Left ventricle myocardium superior (tissue), 1 donor: ENCODE measurements at places on chromosomes 3 and 15.

DNA sequence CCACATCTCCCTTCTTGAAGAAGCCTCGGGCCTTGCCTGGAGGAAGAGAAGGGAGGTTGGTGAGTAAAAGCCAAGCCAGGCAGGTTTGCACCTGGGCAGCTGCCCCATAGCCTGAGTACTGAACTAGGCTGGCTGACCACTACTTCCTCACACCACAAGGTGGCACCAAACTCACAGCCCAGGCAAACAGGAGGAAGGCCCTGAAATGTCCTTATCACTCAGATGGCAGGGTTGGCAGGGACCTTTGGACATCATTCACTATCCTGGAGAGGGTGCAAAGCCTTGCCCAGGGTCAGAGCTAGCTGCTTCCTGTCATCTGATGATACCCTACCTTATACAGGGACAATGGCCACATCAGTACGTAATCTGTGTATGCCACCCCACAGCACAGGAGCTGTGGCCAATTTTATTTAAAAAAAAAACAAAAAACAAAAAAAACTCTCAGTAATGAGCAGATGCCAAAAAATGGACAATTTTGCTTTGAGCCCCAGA is 2.2 kb upstream of the GRAMD2A start:
- peak; percentile 77 for DNase-seq

GRCh38 chr3:111073218-111073617 is 1.6 kb downstream of the NECTIN3 start:
- DNase-seq, result no peak

- DNase-seq, result peak; percentile 85
Measured at GRCh38 chr3:30607032-30607833, 832 bp downstream of the TGFBR2 start.

DNA sequence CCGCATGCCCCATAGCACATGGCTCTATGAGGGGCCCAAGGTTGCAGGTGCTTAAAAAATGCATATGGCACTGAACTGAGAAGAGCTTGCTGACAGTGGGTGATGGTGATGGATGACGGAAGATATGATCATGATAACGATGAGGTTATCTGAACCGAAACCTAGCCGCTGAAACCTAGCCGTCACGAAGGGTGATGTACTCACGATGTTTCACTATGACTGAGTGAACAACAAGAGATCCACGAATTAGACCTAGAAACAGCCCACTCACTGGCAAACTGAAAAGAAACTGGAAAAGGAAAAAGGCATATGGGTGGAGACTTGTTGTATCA is 57.6 kb upstream of the BCL6 start:
- DNase-seq, result no peak

GRCh38 chr15:74977599-74977998 is 17.8 kb upstream of the SCAMP5 start:
- no peak for DNase-seq

DNA sequence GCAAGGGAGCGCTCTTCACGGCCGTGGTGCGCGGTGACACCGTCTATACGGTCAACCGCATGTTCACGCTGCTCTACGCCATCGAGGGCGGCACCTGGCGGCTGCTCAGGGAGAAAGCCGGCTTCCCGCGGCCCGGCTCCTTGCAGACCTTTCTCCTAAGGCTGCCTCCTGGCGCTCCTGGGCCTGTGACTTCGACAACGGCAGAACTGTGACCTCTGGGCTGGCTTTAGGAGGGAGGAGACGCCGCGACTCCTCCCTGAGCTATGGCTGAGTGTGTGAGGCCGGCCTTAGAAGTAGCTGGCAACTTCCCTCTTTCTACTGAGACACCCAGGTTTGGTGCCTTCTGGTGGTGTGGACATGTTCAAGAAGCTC is 1.4 kb downstream of the KBTBD13 start:
- peak; percentile 87 for DNase-seq

GRCh38 chr3:45319996-45320305 is 68.4 kb upstream of the LARS2 start:
- DNase-seq, result no peak

DNA sequence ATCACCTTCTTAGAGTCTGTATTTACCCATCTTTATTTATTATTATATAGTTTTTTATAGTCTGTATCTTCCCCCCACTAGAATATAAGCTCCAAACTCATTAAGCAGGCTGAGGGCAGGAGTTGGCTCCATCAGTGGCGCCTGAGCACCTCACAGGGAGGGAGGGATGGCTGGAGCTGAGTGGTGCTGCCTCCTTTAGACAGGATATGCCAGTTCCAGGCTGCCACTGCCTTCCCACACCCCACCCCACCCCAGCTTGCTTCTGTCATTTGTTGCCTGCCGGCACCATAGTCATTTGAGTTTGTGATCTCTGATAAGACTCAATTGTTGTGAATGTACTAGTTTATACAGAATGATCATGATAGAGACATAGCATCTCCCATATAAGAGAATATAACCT is 85.5 kb downstream of the KLHL25 start:
- DNase-seq, result no peak

DNA sequence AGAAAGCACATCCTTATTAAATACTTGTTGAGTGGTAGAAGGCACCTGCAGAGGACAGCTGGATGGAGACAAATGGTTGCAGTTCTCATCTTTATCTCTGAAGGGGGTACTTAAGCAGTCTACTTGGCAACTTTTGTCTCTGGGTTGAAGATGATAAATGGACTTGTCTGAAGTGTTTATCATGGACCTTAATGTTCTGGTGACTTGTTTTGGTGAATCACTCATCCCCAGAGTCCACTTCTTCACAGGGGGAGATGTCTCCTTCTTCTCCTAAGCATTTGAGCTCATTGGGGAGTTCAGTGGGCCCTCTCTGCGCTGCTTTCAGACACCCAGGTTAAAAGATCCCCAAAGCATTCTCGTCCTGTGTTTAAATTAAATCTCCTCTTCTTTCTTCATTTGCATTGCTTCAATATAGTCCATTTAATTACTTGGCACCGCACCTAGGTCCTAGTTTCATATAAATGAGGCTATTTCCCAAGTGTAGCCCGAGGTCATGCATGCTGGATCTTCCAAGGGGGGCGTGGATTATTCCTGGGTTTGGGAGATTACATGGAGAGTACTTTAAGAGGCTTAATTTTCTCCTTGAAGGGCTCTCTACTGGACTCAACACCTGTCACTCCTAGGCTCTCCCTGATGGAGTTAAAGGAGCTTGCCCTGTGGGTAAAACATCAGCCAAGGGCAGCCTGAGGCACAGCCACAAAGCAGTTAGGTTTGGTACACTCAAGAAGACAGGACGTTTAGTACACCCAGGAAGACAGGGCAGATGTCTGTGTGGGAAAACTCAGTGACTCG is 239.3 kb upstream of the C2CD4B start:
- DNase-seq, result no peak

GRCh38 chr3:126051741-126052140 is 32.2 kb downstream of the SLC41A3 start:
- DNase-seq, result no peak

- no peak for DNase-seq
Measured at GRCh38 chr15:69546182-69546581, 93.6 kb downstream of the RPLP1 start.

- no peak for DNase-seq
Measured at GRCh38 chr15:73758461-73758860, 5.3 kb upstream of the INSYN1 start.

DNA sequence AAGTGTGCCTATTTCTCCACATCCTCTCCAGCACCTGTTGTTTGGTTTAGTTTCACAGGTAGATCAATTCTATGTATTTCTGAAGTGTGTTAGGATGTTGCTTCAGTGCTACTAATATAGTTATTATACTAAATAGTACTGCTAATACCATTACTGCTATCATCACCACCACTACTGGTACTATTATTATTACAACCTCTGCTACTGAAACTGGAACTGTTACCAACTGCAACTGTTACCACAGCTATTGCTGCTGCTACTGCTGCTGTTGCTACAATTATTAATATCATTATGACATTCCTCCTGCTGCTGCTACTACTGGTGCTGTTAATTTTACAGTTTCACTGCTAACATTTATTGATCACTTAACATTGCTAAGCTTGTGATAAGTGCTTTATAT is 8.3 kb upstream of the LMOD3 start:
- no peak for DNase-seq

- no peak for DNase-seq
Measured at GRCh38 chr15:83100097-83100646, 7.3 kb upstream of the TM6SF1 start.

DNA sequence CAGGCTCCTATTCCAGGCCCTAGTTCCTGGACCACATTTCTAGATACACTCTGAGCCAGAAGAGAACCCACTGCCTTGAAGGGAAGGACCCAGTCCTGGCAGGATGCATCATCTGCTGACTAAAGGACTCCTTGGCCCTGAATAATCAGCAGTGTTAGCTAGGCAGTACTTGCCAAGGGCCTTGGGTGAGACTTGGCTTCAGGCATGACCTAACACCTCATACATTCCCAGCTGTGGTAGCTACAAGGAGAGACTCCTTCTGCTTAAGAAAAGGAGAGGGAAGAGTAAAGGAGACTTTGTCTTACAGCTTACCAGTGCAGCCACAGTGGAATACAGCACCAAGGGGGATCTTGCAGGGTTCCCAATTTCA is 26.4 kb downstream of the PEAK1 start:
- no peak for DNase-seq

- DNase-seq, result no peak
Measured at GRCh38 chr3:85846940-85847339, 888.2 kb downstream of the CADM2 start.

DNA sequence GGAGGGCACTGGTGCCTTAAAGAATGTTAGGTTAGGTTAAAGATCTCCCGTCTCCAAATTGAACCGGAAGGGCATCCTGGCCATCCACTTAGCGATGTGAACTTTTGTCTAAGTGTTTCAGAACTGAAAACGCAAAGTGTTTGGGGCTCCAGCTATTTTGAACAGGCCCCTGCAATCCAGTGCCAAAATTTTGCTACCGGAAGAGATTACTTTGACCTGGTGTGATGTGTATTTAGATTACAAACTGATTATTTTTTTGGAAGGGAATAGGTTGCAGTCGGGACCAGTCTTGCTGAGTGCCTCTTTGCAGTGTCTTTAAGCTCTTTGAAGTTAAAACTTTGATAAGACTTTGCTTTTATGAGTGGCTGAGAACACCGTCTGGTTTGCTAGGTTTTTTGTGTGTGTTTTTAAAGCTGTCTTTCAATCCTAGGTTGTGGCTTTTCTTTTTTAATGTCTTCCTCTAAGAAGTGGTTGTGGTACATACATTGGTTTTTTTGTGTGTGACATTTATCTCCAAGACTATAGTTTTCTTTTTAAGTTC is 179.6 kb downstream of the OR4M2 start:
- DNase-seq, result no peak

DNA sequence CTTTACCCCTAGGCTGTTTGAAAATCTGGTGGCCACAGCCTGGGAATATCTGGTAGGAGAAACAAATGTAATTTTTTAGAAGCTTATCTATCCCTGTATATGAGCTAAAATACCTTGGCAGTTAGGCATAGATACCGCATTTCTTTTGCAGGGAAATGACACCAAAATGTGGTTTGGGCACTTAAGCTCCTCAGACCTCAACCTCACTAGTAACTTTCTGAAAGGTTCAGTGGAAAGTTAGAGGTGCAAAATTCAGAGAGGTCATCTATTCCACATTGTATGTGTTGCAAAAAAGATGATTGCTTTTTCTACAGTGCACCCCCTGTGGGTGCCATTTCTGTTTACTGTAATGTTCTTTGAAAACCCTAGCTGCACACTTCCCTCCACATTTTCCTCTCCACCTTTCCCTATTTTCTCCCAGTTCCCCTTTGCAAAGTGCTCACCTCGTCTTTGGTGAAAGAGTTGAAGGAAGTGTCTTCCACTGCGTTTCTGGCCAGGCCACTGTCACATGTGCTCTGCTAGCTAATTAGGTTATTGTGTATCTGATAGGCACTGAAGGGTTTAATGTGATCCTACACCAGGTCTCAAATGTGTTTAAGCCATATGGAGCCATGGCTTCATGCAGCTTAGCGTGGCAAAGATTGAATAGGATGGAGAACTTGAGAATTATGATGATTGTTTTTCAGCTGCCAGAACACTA is 1.3 kb downstream of the SACM1L start:
- DNase-seq, result no peak

DNA sequence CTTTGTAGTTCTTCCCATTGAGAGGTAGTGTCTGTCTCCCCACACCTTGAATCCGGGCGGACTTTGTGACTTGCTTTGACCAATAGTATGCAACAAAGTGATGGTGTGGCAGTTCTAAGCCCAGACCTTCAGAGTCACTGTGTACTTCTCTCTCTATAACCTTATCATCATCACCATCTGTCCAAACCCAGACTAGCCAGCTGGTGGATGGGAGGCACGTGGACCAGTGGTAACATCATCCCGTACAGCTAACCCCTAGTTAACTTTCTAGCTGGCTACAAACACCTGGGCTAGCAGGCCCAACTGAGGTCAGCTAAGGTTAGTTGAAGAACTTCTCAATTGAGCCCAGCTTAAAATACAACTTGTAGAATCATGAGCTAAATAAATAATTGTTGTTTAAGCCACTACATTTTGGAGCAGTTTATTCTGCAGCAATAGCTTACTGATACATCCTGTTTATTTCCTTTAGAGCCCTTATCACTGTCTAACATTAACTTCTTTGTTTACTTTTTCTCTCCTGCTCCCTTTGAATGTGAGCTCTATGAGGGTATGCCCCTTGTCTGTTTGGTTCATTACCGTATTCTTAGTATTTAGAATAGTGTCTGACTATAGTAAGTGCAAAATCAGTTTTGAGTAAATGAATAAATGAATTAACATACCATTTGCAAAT is 11.5 kb upstream of the CCR9 start:
- DNase-seq, result no peak

GRCh38 chr3:157518881-157519280 is 15.7 kb upstream of the VEPH1 start:
- no peak for DNase-seq

DNA sequence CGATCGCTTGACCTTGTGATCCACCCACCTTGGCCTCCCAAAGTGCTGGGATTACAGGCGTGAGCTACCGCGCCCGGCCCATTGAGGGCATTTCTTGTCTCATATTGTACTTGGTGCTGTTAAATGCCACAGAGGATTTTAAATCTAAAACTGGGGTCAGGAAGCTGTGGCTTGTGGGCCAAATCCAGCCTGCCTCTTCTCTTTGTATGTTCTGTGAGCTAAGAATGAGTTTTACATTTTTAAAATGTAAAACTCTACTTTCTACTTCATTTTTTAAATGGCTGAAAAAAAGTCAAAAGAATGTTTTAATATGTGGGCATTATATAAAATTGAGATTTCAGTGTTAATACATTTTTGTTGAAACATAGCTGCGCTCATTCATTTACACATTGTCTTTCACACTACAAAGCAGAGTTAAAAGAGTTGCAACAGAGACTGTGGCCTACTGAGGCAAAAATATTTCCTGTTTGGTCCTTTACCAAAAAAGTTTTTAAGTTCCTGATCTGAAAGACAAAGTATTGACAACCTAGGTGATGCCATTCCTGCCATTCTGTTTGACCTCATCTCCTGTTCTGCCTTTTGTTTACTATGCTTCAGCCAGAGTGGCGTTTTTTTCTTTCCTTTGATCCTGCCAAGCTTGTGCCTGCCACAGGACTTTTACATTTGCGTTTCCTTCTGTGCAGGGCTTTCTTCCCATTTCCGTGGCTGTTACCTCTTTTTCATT is 50.4 kb downstream of the PDCD6IP start:
- DNase-seq, result no peak

- no peak for DNase-seq
Measured at GRCh38 chr15:42726114-42726513, 10.8 kb downstream of the CDAN1 start.
